ENCODE measurements at places on chromosomes 7 and 10. TPM values are rescaled to one million over a fixed set of nuclear protein-coding genes. Genes with fewer than 3 reads are reported as not detected.

DNA sequence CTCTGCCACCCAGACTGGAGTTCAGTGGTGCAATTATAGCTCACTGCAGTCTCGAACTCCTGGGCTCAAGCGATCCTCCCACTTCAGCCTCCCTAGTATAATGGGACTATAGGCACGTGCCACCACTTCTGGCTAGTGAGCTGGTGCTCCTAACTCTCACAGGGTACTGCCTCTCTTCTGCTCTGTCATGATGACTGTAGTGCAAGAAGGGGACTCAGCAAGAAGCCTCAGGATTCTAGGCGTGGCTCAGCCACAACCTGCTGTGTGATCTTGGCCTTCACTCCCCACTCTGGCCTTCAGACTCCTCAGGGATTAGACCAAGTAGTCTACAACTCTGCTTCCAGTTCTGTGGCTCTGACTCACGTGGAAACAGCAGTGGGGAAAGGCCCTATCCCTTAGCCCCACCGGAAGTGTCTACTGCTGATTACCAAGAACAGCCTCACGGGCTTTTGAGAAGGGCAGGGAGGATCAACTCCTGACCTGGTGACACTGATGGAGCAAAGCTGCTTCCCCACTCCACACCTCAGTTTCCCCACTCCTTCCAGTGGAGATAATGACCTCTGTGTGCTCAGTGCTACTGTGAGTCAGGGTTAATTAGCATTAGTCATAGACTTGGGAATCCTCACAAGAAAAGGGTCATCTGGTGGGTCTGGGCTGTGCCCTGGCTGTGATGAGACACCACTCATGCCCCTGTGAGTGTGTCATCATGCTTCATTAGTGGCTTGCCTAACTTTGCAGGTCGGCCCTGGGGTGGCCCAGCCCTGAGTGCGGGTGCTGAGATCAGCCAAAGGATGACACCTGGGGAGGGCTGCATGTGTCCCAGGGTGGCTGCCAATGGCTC lies 41.1 kb downstream of the ZC3HC1 start:
- DNase-seq, result no peak

DNA sequence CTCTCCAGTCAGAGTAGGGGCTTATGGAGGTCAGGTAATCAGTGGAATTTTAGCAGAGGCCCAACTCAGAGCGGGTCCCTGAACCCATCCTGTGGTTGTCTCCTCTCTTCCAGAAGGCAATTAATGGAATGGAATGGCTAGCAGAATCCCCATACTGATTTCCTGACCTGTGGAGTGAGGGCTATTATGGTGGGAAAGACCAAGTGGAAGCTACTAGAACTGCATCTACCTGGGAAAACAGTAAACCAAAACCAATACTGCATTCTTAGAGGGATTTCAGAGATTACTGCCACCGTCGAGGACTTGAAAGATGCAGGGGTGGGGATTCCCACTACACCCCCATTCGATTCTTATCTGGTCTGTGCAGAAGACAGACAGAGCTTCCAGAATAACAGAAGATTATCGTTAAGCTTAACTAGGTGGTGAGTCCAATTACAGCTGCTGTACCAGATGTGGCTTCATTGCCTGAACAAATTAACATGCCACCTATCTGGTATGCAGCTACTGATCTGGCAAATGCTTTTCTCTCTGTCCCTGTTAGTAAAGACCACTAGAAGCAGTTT lies 73.2 kb downstream of the LMBR1 start:
- DNase-seq, result no peak

DNA sequence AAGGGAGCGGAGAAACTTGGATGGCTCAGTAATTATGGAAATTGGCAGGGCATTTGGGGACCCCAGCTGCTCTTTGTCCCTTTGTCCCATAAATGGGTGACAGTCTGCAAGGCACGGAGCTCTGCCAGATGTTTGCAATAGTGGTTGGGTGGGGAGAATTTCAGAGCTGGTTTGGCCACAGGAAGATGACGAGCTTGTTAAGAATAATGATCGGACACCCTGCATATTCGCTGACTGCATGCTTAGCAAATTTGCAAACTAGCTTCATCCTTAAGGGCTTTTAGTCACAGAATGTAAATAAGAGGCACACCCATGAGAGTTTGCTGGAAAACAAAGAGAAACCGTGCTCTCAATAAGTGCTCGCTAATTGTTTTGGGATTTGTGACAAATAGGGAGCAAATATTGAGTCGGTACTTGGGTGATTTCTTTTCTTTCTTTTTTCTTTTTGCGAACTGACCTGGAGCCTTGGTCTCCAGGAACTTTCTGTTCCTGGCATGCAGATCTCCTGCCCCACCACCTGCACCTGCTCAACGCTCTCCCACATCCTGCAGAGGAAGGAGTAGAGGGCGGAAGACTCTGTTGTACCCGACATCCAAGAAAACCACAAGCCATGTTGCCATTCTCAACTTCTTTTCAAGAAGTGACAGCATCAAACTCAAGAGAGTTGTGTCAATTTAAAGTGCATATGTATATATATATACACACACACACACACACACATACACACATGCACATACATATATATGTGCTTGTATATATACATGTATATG lies 238.9 kb downstream of the CAMK1D start:
- no peak for DNase-seq

DNA sequence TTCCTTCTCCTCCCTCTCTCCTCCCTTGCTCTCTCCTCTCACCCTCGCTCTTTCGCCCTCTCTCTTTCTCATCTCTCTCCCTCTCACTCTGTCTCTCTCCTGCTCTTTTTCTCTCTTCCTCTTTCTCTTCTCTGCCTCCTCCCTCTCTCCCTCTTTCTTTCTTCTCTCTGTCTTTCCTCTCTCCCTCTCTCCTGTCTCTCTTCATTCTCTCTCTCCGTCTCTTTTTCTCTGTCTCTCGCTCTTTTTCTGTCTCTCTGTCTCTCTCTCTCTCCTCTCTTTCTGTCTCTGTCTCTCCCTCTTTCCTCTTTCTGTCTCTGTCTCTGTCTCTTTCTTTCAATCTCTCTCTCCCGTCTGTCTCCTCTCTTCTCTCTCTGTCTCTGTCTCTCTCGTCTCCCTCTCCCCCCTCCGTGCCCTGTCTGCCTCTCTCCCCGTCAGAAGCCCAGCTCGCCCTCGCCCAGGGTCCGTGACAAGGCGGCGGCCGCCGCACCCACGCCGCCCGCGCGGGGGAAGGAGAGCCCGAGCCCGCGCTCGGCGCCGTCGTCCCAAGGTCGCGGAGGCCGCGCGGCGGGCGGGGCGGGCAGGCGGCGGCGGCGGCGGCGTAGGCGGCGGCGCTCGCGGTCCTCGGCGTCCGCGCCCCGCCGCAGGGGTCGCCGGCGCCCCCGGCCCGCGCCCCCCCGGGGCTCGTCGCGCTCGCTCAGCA lies 21.3 kb upstream of the HSPB1 start:
- DNase-seq, result no peak

DNA sequence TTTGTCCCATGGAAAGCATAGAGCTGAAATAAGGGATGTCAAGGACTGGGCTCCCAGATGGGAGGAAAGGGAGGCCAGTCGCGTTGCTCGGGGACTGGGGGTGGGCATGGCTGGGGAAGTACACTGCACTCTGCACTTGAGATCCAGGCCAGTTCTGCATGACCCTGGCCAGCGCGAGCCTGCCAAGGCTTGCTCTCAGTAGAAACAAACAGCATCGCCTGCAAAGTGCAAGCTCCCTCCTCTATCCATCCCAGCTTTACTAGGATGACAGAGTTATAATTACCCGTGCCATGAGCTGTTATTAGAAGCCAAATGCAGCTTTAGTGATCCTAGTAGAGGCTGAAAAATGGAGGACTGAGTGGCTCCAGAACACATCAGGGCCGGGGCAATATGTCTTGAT lies 43.9 kb upstream of the PDCD4 start:
- no peak for DNase-seq

- DNase-seq, result peak; percentile 5
Measured at GRCh38 chr10:2927958-2928840, 139.1 kb upstream of the PFKP start.

- no peak for DNase-seq
Measured at GRCh38 chr7:95322854-95323253, 1.5 kb downstream of the PON1 start.

GRCh38 chr7:44149571-44150465 lies 8.7 kb upstream of the MYL7 start:
- peak; percentile 36 for DNase-seq

GRCh38 chr7:78141522-78142281 lies 343.1 kb downstream of the PHTF2 start:
- no peak for DNase-seq

DNA sequence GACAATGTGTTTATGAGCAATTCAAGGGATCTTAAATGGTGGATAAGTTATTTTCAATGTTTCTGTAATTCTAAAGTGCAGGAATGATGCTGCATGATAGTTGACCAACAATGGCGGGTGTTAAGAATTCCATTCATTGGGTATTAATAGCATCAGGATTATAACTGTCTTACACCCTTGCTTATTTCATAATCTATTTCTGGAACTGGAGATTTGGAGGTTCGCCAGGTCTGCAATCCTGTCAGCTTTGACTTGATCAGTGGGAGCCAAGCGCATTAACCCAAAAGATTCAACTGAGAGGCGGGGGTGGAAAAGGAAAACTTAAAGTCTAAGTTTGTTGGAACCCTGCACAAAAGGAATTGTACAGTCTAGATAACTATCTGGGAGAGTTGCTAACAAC lies 114.9 kb upstream of the ZEB1 start:
- no peak for DNase-seq

DNA sequence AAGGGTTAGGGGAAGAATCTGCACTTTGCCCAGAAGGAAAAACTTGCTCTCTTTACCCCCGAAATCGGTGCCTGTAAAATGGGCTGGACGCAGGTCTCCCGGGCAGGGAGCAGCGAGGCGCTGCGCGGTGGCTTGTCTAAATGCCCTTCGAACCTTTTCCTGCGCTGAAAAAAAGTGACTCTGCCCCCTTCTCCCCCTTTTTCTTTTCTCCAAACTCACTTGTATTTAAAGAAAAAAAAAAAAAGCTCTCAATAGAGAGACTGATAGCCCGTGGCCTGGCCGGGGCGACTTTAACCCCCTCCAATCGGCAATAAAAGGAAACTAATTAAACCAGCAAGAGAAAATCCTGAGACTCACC lies 286 bp downstream of the SP8 start:
- DNase-seq, result no peak

GRCh38 chr7:97116308-97116707 lies 1.2 kb upstream of the SDHAF3 start:
- DNase-seq, result no peak

- no peak for DNase-seq
Measured at GRCh38 chr10:23474626-23475025, 35.8 kb downstream of the OTUD1 start.

GRCh38 chr10:27341001-27341400 lies 100.4 kb upstream of the ACBD5 start:
- no peak for DNase-seq

DNA sequence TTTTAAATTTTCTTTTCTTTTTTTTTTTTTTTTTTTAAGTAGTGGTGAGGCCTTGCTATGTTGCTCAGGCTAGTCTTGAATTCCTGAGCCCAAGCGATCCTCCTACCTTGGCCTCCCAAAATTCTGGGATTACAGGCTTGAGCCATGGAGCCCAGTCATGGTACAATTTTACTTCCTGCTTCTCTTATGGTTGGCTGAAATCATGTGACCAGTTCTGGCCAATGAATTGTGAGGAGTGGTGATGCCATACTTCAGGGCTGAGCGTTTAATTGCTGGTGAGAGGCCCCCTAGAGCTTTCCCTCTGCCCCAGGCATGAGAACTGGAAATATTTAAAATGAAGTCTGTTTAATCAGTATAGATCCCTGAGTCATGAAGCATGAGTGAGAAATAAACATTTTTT lies 22.2 kb upstream of the BAIAP2L1 start:
- no peak for DNase-seq

DNA sequence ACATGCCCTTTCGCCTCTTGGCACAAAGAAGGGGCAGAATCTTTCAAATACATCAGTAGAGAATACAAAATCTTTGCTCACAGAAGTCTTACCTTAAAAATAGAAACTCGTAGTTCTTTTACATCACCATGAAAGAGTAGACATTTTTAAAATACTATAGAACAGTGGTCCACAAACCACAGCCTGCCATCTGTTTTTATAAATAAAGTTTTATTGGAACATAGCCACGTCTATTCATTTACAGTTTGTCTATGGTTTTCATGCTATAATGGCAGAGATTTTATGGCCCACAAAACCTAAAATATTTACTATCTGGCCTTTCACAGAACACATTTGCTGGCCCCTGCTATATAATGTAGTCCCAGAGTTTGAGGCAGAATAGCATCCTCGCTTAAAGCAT lies 46.1 kb upstream of the CABCOCO1 start:
- DNase-seq, result no peak

- no peak for DNase-seq
Measured at GRCh38 chr10:90227217-90227656, 525.8 kb downstream of the KIF20B start.

DNA sequence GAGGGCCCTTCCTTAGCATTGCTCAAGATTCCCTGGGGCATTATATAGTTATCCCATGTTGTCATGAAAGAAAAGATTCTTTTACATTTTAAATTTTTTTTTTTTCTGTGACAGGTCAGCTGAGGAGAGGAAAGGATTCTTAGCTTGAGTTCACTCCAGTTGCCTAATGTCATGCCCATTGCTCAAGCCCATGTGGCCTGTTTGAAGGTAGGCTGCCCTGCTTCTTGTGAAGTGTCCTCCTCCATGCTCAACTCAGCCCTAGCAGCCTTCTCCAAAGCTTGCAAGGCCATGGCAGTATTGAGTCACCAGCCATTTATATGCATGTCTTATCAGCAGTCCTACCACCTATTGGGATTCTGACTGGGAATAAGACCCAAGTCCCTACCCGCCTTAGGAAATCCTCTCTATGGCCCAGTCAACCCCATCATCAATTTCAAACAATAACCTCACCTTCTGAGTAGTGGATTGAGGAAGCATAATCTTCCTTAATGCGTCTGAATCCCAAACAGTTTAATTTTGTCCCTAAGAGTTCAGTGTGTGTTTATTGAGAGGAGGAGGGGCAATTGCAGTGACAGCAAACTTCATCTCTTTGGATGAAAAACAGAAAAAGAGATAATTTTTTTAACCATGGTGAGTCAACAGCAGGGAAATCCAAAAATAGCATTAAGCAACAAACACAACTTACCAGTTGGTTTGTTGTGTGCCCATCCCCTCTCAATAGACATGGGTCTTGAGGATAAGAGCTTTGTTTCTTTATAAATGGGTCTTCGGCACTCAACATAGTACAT lies 38.6 kb upstream of the WASL start:
- DNase-seq, result no peak

GRCh38 chr10:124697837-124698544 lies 46.2 kb downstream of the FAM53B start:
- DNase-seq, result no peak

GRCh38 chr10:11655836-11656235 lies 44.4 kb upstream of the USP6NL start:
- no peak for DNase-seq

The JCAD gene
- 52.0 TPM for total RNA-seq

The OPN1SW gene
- total RNA-seq, result not detected

The SFTPA1 gene
- total RNA-seq, result not detected

The WNT8B gene
- 0.11 TPM for total RNA-seq

The KLF14 gene
- total RNA-seq, result 0.32 TPM
